Activated naive CD8-positive, alpha-beta T cell treated with anti-CD3 and anti-CD28 coated beads for 36 hours (primary cell): ENCODE measurements at places on chromosomes 5 and 9.

GRCh38 chr5:138582959-138583358 is 7.8 kb upstream of the HSPA9 start:
- DNase-seq: no peak

DNA sequence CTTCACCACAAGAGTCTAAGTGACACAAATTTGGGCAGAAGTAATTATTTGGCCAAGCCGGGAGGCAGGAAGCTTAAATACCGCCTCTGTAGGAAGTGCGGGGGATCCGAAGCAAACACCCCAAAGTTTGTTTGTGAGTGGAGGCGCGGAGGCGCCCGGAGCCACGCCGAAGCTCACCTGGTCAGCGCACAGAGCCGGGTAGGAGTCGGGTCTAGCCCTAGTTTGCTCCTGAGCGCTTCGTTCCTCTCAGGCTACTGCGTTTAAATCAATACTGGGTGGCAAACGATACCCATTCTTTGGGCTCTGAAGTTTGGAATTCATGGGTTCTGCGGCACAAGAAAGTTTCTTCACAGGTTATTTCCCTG is 855 bp downstream of the MCC start:
- DNase-seq: no peak

DNA sequence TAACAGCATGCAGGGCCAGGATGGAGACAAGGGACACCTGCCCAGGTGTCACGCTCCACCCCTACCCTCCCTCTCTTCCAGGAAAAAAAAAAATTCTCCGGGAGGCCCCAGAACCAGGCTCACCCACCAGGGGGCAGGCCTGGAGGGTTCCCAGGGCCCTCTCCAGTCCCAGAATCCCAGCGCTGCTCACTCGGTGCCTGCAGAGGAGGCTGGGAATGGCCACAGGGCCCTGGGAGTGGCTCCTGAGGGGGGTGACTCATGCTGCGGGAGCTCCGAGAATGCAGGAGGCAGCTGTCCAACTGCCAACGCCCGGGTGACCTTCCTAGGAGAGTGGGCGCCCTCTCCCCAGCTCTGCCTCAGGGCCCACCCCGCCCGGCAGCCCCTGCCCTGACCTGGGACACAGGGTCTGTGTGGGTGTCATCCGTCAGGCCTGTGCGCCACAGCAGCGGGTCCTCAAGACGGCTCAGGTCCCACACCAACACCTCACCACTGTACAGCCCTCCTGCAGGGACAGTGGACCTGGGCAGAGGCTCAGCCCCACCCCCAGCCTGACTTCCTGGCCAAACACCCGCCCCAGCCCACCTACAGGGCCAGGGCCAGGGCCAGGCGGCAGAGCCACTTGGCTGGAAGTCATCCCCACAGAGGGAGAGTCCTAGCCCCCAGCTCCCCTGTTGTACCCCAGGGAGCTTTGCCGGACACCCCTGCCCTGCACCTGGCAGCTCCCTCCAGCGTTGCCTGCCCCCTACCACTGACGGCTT is 21.2 kb downstream of the DYNC2I2 start:
- DNase-seq: no peak

- no peak for DNase-seq
These were observed 3.7 kb downstream of the CD180 start for GRCh38 chr5:67192719-67193438.
